Spinal cord (tissue), 10 donors: ENCODE measurements at places on chromosomes 11 and 22.

- H3K27me3 ChIP-seq, result no peaks in the 10 kb centered on the region
- no peak overlapping the region for H3K4me3 ChIP-seq
- no peak overlapping the region for H3K27ac ChIP-seq
- no peak for DNase-seq
Measured at GRCh38 chr11:45512471-45513148, 152.8 kb downstream of the CHST1 start.

DNA sequence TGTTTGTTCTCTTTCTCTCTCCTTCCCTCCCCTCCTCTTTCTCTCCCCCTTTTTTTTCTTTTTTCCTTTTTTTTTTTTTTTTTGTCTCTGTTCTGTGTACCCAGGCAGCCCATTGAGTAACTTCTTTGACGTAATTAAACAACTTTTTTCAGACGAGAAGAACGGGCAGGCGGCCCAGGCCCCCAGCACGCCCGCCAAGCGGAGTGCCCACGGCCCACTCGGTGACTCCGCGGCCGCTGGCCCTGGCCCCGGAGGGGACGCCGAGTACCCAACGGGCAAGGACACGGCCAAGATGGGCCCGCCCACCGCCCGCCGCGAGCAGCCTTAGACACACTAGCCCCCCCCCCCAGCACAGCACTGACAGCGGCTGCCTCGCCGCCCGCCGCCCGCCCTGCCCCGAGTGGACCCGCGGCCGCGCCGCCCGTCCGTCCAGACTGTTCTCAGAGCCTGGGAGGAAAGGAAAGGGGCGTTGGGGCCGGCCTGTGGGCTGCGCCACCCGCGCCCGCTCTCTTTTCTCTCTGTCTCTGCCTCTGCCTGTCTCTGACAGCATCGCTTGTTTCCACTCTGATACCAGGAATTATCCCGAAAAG, 26.1 kb downstream of the MOB2 start:
- no peak for DNase-seq
- H3K27me3 ChIP-seq, result no peaks in the 10 kb centered on the region
- peaks cover 32% of the 10 kb centered on the region for H3K4me1 ChIP-seq
- no peak overlapping the region for H3K4me3 ChIP-seq
- peak overlapping the region; percentile 25 for H3K27ac ChIP-seq
- peaks cover 99% of the 10 kb centered on the region for H3K36me3 ChIP-seq

GRCh38 chr22:46074771-46075551, 75.4 kb upstream of the PPARA start:
- peak overlapping the region; percentile 94 for H3K27ac ChIP-seq
- H3K4me3 ChIP-seq, result peak overlapping the region; percentile 76
- DNase-seq, result peak; percentile 37
- H3K4me1 ChIP-seq, result peaks cover 72% of the 10 kb centered on the region

GRCh38 chr11:62446091-62446490, 27.3 kb downstream of the SCGB1A1 start:
- peaks cover 27% of the 10 kb centered on the region for H3K4me1 ChIP-seq
- H3K4me3 ChIP-seq, result no peak overlapping the region
- no peak overlapping the region for H3K27ac ChIP-seq
- H3K27me3 ChIP-seq, result no peaks in the 10 kb centered on the region
- DNase-seq, result no peak

GRCh38 chr11:11979488-11980117, 28.8 kb downstream of the DKK3 start:
- H3K27me3 ChIP-seq, result no peaks in the 10 kb centered on the region
- H3K36me3 ChIP-seq, result peaks cover 35% of the 10 kb centered on the region
- no peak for DNase-seq
- H3K4me1 ChIP-seq, result peaks cover 72% of the 10 kb centered on the region

DNA sequence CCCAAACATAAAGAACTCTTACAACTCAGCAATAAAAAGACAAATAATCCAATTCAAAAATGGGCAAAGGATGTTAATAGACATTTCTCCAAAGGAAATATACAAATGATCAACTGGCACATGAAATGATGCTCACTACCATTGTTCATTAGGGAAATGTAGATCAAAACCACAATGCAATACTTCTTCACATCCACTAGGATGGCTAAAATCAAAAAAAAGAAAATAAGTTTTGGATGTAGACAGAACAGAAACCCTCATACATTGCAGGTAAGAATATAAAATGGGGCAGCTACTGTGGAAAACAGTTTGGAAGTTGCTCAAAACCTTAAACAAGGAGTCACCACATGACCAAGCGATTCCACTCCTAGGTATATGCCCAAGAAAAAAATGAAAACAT, 16.3 kb downstream of the SIK3 start:
- H3K36me3 ChIP-seq, result no peaks in the 10 kb centered on the region
- H3K27me3 ChIP-seq, result no peaks in the 10 kb centered on the region
- H3K4me3 ChIP-seq, result no peak overlapping the region
- peaks cover 5% of the 10 kb centered on the region for H3K4me1 ChIP-seq
- H3K27ac ChIP-seq, result no peak overlapping the region
- DNase-seq, result no peak
